ENCODE measurements at places on chromosomes 1 and 21.

GRCh38 chr1:221983444-221983843, 241.6 kb upstream of the DUSP10 start:
- no peak for DNase-seq

DNA sequence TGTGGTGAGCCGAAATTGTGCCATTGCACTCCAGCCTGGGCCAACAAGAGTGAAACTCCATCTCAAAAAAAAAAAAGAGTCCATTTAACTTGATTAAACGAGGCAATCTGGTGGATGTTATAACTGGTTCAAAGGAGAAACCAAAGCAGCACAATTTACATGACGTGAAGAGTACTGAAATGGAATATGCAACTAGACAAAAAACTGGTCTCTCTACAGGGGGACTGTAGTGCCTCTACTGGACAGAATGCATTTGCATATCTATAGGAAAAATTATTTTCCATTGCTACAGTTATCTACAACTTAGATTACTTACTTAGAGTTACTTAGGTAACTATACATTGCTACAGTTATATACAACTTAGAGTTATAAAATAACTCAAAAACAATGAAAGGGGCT, 2.7 kb upstream of the CAPN2 start:
- DNase-seq, result no peak

GRCh38 chr1:197995408-197996258, 78.5 kb downstream of the LHX9 start:
- DNase-seq, result no peak

- no peak for DNase-seq
Observed at GRCh38 chr1:236514703-236515442, 8.9 kb upstream of the LGALS8 start.

DNA sequence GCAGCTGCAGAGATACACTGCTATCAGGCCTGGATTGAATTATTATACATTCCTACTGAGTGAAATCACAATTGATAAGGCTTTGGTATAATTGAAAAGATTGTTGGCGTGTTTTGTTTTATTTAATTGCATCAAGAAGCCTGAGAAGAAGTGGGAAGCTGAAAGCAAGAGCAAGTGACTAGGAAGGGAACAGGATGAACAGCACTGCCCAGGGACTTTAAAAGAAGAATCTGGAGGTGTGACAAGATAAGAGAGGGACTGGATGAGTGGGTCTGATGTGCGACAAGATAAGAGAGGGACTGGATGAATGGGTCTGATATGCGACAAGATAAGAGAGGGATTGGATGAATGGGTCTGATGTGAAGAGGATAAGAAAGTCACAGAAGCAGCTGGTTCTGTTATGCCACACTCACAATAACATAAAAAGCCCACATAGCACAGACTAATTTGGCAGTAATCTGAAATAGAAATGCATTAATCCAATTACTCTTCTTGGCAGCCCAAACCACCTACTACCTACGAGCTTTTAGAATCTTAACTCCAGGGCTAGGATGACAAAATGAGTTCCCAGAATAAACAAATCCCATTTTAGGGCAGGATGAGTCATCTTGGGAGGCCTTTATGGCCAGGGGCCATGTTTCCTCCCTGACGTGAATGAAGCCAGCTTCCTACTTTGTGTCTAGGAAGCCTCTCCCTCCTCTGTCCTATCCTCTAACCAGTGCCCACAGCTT, 129.7 kb downstream of the DUSP10 start:
- no peak for DNase-seq

GRCh38 chr21:42840411-42841155, 38.8 kb downstream of the WDR4 start:
- no peak for DNase-seq

GRCh38 chr1:224205438-224205840, 22.4 kb downstream of the DEGS1 start:
- DNase-seq, result no peak

- DNase-seq, result peak; percentile 90
Observed at GRCh38 chr1:64469977-64470664, at the start of gene CACHD1. Gene CACHD1 (plus strand): TSS chr1:64470129. CDS start chr1:64470745, 616 bp downstream.

DNA sequence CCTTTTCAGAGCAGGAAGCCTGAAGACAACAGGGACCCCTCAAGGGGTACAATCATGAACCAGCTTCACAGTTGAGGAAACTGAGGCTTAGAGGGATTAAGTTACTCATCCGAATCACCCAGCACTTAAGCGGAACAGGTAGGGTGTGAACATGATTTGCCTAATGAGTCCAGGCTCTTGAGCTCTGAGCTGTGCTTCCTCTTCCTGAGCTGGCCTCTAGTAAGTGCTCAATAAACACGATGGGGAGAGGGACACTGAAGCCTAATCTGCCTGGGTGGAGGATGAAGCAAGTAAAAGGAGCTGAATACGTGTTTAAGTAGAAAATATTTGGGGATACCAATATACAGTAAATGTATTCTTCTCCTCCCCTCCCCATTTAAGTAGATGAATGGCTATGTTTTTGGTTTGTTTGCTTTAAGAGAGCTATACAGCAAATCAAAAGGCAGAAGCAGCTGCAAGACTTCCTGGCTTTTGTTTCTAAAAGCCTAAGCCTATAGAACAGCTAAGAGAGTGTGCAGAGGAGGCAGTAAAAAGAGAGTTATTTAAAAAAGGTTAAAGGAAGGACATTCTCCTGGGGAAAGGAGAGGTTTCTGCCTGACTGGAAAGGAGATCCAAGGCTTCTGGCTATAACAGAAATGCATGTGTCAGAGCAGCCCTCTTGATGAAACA, 20.5 kb downstream of the STPG1 start:
- no peak for DNase-seq

GRCh38 chr1:206909161-206909882, 12.1 kb downstream of the IL24 start:
- peak; percentile 74 for DNase-seq

GRCh38 chr1:40985161-40985560, 5.7 kb downstream of the CTPS1 start:
- DNase-seq, result no peak

- DNase-seq, result peak; percentile 12
Observed at GRCh38 chr1:92029241-92029922, 403 bp upstream of the EPHX4 start.

- no peak for DNase-seq
Observed at GRCh38 chr1:172671591-172671990, 12.7 kb downstream of the FASLG start.

GRCh38 chr1:12206238-12206637, 23.6 kb upstream of the VPS13D start:
- no peak for DNase-seq

DNA sequence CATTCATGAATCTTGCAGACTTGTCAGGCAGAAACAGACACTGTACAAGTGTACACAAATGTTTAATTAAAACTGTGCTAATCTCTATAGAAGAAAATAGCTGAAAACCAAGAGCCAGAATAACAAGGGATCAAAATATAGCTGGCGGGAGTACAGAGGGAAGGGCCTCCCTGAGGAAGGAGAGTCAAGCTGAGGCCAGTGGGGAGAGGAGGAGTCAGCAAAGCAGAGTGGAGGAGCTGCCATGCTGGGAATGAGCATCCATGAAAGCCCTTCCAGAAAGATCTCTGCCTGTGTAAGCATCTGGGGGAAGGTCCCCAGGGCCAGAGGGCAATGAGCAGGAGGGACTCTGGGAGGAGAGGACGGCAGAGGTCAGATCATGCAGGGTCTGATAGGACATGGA, 15.1 kb downstream of the SLAMF8 start:
- DNase-seq, result peak; percentile 18

- no peak for DNase-seq
Observed at GRCh38 chr1:5751833-5752745, 240.1 kb downstream of the NPHP4 start.

- DNase-seq, result peak; percentile 53
Observed at GRCh38 chr1:11342621-11343032, 69.6 kb downstream of the UBIAD1 start.

DNA sequence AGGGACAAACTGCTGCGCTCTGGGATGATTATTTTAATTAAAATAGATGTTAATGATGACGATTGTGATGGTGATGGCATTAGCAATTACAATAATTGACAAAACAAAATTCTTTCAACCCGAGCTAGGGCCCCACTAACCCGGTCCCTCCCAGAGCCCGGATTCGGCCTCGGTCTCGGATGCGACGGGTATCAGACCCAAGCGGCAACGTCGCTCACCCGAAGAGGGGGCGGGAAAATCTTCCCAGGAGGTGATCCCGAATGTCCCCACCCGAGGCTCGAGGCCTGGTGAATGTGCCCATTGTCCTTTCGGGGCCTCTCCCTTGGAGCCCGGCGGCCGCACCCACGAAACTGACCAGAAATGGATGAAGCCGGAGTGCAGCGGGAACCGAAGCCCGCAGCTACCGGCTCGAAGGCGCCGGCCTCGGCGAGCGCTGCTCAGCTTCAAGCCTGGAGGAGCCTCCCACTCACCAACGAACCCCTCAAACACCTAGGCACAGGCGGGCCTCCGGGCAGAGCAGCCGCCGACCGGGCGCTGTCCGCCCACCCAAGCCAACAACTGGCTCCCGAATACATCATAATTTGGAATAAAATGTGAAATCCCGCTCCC, 1.2 kb downstream of the TAL1 start:
- no peak for DNase-seq

DNA sequence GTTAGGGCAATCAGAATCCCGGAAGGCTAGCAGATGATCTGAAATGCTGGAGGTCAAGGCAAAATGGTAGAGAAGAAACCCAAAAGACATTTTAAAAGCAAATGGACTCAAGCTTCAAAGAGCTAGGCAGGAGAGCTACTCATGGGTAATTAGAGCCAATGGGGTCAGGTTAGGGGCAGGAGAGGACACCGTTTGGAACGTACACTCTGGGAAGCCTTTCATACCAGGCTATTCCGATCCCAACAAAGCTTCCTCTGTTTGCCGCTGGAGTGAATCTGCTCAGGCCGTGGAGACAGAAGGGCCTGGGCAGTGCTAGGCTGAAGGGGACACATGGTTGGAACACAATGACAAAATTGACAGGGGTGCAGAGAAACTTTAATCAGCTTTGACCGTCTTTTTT, 346.6 kb downstream of the RPS6KC1 start:
- no peak for DNase-seq

All from right renal pelvis (tissue), 4 donors.